ENCODE measurements at places on chromosomes 7 and 10.

DNA sequence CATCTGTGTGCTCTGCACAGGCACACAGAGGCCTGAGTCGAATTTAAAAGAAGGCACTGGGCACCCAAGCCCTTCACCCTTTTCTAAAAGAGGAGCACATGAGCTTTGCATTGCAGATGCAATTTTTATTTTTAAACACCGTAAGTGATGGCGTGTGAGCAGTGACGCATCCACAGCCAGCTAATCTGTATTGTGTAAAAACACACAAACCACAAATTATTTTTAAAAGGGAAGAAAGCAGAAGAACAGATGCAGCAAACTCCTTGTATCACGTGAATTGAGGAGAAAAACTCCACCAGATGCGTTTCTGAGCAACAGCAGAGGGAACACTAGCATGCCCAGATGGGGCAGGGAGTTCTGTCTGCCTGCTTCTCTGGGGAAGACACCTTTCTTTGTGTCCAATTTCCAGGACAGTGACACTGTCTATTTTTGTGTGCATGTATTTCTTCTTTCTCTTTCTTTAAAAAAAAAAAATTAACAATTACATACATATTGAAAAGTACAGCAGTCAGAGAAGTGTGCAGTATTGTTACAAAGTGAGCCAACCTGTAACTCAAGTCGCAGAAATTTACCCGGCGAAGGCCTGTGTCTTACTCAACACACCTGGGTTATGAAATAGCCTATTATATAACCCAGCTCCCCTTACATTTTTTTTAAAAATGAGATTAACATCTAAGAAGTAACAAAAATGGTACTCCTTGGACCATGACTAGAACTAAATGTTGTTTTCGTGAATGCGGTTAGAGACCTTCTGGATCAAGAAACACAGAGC, 39.2 kb downstream of the EEPD1 start:
- no peak for DNase-seq

- no peak for DNase-seq
Observed at GRCh38 chr7:112184455-112184854, 21.7 kb downstream of the DOCK4 start.

DNA sequence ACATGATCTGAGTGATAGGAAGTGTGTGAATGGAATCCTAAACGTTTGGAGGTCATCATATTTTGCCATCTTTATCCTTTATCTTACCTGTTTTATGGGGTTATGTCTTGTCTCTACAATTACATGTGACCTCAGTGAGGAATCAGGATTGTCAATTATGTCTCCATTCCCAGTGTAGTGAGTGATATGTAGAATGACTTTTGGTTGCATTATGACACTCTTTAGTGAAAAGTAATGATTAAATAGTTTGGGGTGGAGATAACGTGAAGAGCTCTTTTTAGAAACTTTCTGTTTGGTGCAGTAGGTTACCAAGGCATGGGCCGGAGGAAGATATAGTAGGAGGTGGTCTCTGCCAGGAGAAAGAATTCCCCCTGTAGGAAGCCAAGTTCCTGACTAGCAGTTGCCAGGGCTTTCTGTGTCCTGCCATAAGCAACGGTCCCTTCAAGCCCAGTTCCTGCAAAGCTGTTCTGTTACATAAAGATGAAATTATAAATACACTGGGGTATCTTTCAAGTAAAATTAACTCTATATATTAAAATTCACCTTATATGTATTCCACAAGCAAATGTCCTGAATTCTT, 228.2 kb downstream of the NSUN6 start:
- no peak for DNase-seq

GRCh38 chr10:126905776-126906703, 812 bp downstream of the DOCK1 start:
- no peak for DNase-seq

GRCh38 chr7:12358694-12359093, 45.0 kb downstream of the VWDE start:
- DNase-seq = no peak

- DNase-seq = no peak
Observed at GRCh38 chr7:68770649-68771048, 827.6 kb upstream of the AUTS2 start.

DNA sequence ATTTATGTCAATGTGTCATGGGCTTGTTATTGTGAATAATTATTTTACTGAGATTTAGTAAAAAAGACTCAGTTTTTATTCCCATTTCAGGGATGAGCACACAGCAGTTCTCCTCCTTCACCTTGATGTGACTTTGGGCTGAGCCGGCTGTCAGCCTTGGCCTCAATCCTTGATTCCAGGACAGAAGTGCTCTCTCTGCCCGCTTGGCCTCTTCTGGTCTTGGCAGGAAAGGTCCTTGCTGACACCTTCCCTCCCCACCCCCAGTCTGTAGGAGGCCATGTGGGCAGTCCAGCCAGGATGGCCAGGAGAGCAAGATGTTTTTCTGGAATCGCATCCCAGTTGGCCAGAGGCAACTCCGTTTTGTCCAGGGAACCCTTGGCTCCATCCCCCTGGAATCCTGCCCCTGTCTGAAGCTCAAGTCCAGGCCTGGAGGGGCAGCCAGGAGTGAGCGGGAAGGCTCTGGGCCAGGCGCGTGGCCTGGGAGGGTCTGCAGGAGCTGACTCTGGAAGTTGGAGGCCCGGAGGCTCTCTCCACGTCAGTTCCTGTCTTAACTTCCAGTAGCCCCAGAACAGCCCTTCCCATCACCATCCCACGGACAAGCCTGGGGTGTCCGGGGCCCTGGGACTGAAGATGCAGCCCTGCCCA, 100.9 kb downstream of the PDGFA start:
- DNase-seq = no peak

GRCh38 chr7:106819546-106819945, 45.5 kb upstream of the PIK3CG start:
- no peak for DNase-seq

DNA sequence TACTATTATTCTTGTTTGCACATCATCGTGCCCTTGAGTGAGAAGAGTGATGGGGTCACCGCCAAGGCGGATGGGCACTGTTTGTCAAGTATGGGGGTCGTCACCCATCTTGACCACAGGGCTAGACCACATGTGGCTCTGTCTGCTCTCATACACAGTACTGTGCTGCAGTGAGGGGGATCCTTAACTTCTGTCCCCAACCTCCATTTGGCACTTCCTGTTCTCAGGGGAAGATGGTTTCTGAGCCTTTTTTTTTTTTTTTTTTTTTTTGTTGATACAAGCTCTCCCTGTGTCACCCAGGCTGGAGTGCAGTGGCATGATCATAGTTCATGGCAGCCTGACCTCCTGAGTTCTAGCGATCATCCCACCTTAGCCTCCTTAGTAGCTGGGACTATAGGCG, 13.6 kb downstream of the WBP1L start:
- DNase-seq = no peak

GRCh38 chr7:52928591-52928990, 106.8 kb upstream of the POM121L12 start:
- DNase-seq = no peak

DNA sequence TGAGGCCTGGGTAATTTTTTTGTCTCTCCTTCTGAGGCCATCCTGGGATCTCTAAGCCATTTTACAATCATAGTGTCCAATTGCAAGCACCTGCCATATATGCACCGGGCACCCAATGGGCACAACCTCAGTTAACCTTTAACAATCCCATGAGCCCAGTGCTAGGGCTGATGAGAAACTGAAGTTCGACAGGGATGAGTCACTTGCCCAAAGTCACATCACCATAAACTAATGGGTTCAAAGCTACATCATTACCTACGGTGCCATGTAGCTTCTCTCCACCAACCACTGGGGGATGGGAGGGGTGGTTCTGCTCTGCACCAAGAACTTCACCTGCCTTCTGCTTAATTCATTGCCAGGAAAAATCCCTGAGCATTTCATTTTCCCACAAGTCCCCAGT, 95.8 kb upstream of the ZNF716 start:
- no peak for DNase-seq

GRCh38 chr7:14825912-14826311, 76.6 kb downstream of the DGKB start:
- no peak for DNase-seq

DNA sequence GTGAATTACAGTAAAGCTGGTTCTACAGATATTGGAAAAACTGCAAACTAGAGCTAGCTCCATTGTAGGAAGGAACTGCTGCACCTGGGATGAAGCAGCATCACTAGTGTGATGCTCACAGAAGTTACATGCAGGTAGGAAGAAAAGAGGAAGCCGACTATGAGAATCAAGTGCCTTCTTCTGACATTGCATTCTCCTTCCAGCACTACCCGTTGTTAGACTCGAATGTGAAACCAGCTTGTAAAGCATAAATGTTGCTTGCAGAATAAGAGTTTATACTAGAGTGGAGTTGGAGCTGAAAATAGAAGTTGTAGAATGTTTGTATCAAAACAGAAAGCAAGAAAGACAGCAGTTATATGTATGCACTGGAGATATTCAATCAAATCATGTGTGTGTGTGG, 49.9 kb downstream of the TRIM24 start:
- DNase-seq = no peak

DNA sequence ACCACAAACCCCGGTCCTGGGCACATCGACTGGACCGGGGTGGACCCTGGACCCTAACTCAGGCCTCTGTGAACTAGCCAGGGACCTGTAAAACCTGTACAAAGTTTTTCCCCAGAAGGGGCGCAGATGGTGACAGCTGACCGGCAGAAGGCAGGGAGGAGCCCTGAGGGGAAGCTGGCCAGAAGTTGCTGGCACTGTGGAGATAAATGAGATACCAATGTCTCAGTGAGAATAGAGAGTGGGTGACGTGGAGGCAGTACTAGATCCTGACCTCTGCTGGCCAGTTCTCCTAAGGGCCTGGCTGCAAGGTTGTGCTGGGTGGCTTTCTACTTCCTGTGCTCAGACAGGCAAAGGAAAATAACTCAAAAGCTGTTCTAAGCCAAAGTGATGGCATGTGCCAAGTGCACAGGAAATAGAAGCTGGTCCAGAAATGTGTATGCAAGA, 10.6 kb upstream of the TSPAN14 start:
- DNase-seq = no peak

DNA sequence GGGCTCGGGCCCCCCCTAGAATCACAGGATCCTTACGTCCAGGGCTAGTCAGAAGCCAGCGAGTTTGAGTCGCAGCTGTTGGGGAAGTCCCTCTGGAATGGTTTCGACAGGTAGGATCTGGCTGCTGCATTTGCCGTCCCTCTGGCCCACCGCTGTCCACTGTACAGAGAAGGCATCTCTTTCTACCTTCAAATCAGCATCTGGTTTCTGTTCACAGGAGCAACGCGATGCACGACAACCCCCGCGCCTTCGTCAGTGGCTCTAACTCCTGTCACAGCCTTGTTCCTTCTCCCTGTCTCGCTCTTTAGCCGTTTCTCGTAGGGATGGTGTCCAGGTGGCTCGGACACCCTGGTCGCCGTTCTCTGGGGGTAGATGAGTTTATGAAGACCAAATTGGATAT, 11.2 kb upstream of the PFKFB3 start:
- no peak for DNase-seq

DNA sequence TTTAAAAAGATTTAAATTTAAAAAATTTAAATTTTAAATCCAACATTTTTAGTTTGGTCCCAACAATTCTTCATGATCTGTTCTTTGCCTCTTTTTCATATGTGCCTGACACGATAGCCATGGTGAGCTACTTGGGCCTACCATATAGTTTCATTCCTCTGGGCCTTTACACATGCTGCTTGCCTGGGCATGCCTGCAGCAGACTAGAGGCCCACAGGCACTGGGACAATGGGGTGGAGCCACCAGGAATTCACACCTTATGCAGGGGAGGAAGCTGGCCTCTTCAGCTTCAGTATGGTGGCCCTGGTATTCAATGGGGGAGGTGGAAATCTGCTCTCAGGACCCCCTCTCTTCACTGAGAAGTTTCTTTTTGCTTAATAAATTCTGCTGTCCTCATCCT, 37.8 kb upstream of the ZNF365 start:
- DNase-seq = no peak

- no peak for DNase-seq
Observed at GRCh38 chr7:157827045-157827862, 490.4 kb downstream of the DNAJB6 start.

DNA sequence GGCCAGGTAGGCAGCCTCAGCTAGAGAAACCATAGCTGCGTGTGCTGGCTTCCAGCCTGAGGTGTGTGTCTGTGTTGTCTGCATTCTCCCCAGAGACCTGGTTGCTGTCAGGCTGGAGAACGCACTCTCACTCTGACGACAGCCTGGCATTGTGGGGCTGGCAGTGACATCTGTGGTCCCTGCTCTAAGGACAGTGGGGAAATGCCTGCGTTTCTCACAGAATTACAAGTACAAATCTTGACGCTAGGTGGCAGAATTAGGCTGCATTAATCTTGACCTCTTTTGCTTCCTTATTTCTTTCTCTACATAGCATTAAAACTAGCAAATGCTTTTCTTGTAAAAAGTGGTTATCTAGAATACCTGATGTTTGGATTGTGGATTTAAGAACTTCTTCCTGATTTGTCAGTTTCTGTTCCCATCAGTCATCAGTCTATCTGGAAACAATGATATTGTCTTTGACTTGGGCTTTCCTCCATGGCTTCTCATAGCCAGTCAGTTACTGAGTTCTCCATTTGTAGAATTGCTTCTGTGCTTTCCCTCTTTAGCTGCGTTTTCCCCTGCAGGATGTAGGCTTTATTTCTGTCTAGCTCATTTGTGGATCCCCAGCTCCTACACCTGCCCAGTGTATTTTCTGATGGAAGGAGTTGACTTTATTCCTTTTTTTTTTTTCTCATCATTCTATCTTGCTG, 86.0 kb downstream of the FANK1 start:
- DNase-seq = no peak

GRCh38 chr10:75260990-75261389, 25.2 kb upstream of the COMTD1 start:
- no peak for DNase-seq

GRCh38 chr7:91752102-91752501, 128.4 kb downstream of the MTERF1 start:
- DNase-seq = no peak

DNA sequence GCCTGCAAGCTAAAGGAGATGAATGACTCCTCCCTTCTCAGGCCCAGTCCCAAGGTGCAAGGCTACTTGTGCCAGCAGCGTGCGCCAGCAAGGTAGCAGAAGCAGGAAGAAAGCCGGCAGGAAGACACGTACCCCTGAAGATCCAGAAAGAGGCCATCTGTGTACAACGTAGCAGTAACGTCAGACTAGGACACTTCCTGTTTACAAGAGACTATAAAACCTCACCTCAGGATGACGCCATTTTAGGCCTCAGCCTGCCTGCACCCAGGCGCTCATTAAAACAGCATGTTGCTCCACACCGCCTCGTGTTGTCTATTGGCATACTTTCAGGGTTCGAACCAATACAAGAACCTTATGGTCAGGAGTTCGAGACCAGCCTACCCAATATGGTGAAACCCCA, 41.4 kb upstream of the SNX10 start:
- no peak for DNase-seq

- no peak for DNase-seq
Observed at GRCh38 chr7:713488-714230, 12.8 kb upstream of the DNAAF5 start.

GRCh38 chr10:9102026-9102425, 1047.5 kb downstream of the GATA3 start:
- DNase-seq = no peak

- no peak for DNase-seq
Observed at GRCh38 chr10:11303361-11304170, 285.9 kb downstream of the CELF2 start.

DNA sequence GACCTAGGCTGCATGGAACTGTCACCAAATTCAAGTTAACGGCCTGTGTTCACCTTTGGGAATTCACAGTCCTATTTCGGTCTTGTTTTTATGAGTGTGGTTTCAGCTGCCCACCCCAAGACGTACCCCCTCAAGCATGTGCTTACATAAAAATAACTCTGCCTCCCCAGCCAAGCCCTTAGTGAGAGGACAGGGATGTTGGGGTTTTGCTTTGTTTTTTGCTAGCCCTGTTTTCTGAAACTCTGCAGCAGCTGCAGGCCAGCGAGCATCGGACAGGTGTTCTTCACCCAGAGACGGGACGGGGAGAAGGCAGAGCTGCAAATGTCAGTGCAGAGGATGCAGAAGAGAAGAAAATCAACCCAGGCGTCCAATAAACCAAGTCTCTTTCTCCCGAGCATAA, 13.5 kb downstream of the CHST15 start:
- no peak for DNase-seq

Measured in T-helper 9 cell (primary cell).